ENCODE measurements at places on chromosomes 5 and 9. TPM values are rescaled to one million over a fixed set of nuclear protein-coding genes. Genes with fewer than 3 reads are reported as not detected.

Gene GABBR2
- total RNA-seq, result 0.92 TPM

Gene HEMGN
- total RNA-seq, result 0.11 TPM

DNA sequence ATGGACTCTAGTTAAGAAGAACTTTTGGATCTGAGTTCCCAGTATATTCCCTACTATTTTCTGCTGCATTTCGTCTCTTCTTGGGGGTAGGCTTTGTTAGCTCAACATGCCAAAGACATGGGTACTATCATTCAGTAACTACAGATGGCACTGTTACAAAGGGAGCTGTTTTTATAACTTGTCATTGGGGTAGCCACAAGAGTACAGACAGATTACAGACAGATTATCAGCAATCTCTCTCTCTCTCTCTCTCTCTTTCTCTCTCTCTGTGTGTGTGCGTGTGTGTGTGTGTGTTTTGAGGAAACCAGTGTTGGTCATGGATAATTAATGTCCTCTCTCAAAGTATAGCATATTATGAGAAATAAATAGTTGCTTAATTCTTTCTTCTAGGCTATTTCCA, 116.1 kb downstream of the WDR70 start:
- no peak for DNase-seq

- DNase-seq, result no peak
Observed at GRCh38 chr5:166399781-166400180, 1891.7 kb upstream of the WWC1 start.

Measured in WTC11 (cell line).